ENCODE measurements at places on chromosomes 3 and 15.

GRCh38 chr3:48247401-48247811, 6.5 kb downstream of the ZNF589 start:
- DNase-seq: no peak

GRCh38 chr3:193559100-193559499, 4.4 kb upstream of the ATP13A4 start:
- DNase-seq: peak; percentile 12

- no peak for DNase-seq
Observed at GRCh38 chr3:143256416-143256815, 136.8 kb downstream of the CHST2 start.

DNA sequence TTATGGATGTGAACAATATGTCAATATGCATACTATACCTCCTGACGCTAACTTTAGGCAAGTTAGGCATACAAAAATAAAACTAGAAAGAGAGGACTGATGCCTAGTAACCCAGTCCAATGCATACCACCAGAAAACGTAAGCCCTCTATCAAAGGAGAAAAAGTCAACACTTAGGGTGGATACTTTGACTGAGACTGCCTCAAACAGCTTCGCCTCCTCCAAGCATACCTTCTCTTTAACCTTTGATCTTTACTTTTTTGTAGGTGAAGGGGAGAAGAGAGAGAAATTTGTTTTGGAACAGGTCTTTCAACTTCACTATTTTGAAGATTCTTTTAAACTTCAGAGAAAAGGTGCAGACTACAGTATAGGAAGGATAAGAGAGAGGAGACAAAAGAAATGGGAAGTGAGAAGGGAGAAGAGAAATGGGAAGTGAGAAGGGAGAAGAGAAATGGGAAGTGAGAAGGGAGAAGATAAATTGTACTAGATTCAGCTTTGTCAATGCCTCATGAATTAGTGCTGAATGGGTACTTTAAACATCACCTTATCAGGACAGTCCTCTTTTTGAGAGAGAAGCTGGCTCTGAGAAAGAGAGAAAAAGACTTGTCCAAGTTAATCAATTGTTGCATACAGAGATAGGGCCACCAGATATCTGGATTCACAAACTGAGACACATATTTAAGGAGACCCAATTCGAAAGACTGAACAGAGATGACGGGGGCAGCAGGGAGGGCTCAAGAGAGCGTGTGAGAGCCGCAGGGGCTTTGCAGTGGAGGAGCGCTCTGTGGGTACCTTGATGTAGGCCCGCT, 1.0 kb downstream of the P3H2 start:
- no peak for DNase-seq

DNA sequence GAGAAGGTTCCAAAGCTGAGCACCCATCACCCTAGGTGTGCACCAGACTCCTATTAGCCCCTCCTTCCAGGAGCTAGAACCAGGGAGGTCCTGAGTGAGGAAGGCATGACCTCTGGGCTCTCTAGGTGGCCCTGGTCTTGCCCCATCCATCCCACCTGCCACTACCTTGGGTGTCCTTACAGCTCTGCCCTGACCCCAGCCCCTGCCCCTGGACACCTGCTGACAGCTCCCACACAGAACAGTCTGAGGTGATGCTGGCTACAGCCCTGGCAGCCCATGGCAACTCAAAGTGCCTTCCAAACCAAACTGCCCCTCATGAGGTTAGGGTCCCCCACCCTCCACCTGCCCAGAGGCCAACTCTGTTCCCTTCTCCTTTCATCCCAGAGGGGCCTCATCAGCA, 37.2 kb downstream of the GOLGA6A start:
- no peak for DNase-seq

- DNase-seq: peak; percentile 86
Observed at GRCh38 chr15:64046421-64047153, at the start of gene DAPK2. TSS of gene DAPK2 (minus strand) at chr15:64046485. CDS start at chr15:64040261, 6,224 bp downstream.

DNA sequence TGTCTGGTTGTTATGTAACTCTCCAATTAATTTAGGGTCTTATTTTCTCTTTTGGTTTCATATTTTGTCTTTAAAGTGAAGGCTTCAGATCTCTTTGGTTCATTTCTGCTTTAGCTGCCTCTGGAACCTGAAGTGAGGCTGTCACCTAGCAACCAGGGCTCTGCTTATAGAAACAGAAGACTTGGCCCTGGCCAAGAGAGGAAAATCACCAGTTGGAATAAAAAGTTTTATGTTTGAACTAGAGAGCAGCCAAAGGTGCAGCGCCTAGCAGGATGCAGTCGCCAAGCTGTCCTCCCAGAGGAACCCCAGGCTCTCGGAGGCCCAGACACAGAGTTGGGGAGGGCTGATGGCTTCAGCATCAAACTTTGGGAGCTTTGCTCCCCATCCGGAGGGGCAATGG, 41.1 kb downstream of the LYZL4 start:
- DNase-seq: no peak

GRCh38 chr15:91882858-91883586, 29.5 kb downstream of the SLCO3A1 start:
- no peak for DNase-seq

GRCh38 chr3:137988152-137988551, 21.8 kb upstream of the CLDN18 start:
- no peak for DNase-seq

DNA sequence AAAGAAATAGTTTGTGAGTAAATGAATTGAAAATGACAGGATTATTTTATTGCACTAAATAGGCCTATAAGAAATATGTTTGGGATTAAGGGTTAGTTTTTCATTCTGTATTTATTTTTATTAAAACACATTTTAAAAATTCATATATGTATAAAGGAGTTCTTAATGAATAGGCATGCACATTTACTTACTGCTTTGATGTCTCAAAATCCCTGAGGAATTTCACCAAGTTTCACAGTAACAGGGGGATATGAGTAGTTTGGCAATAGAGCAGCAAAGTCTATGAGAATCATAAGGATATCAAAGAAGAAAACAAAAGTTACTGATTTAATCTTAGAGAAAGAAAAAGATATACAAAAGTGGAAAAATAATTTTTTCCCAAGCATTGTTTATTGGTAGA, 411.7 kb downstream of the NAALADL2 start:
- no peak for DNase-seq
